ENCODE measurements at places on chromosomes 5 and 9.

- no peak for DNase-seq
Measured at GRCh38 chr9:69945671-69946141, 97.9 kb upstream of the MAMDC2 start.

DNA sequence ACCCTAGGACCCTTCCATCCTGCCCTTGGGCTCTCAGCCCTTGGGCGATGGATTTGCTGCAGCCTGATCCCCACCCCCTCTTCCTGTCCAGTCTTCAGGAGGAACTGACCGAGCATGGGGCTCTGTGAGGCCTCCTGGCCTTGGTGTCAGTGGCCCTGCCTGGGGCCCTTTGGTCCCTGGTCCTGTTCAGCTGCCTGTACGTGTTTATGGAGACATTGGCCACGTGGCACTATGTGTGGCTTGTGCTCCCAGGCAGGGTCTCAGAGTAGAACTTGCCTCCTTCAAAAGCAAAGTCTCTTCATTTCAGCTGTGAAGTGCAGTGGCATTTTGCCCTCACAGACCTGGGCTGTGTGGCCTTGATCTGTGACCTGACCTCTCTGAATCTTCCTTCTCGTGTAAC is 11.1 kb downstream of the FCN2 start:
- no peak for DNase-seq

DNA sequence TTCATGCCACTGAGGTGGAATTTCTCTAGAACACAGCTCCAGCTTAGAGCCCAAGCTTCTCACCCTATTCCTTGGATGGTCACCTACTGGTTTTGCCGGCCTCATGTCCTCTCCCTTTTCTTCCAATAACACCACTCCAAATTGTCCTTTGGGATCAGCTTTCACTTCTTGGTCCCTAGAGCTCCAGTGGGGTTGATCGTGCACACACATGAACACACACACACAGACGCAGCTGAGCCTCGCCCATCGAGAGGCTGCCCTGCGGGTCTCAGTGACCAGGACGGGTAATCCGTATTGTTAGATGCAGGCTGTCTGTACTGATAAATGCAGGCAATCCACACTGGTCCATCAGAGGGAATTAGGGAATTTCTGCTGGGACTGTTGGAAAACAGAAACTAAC is 6.9 kb downstream of the COL23A1 start:
- DNase-seq = no peak

DNA sequence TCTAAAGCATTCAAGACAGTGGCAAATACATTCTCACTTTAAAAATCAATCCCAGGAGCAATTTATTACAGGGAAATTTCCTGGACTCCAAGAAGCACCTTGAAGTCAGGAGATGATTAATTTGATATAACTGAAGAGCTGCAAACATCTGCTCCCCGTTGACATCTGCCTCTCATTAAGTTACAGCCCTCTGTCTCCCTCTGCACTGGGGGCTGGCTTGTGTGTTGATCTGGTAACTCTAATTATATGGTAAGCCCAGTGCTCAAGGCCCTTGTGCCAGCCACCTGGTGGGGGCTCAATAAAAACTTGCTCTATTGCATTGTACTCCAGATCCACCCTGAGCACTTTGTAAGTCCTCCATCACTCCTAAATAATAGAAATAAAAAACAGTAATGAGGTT is 131.1 kb upstream of the ZNF462 start:
- peak; percentile 60 for DNase-seq

- no peak for DNase-seq
Measured at GRCh38 chr9:91776409-91777291, 173.4 kb downstream of the ROR2 start.
